ENCODE measurements at places on chromosomes 13 and 19.

GRCh38 chr13:110509971-110510786, 51.3 kb downstream of the RAB20 start:
- DNase-seq = no peak

DNA sequence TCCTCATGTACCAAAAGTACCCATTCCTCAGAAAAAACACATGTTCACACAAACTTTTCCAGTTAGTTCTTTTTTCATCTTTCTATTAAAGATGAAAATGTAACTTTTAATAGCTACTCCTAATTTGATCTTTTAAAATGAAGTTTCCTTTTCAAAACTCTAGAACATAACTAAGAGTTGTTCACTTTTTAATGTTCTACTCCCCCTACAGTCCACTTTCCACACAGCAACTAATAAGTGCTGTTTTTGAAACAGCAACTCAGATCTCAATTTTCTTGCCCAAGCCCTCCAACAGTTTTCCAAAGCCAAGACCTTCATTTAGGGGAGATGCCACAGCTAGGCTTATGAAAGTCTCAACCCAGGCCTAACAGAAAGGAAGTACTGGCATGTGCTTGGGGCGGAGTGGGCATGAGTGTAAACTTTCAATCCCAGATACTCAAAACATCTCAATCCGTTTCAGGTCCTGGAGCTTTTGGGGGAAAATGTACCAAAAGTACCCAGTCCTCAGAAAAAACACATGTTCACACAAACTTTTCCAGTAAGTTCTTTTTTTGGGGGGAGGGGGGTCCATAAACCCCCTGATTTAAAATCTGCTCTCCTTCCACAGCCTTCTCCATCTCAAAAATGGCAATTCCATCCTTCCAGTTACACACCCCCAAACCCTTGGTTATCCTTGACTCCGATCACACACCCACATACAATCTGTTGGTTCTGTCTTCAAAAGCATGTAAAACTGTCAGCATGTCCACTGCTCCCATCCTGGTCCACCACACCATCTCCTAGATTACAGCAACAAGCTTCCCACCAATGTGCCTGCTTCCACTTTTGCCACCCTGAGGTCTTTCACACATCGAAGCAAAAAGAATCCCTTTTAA, 2.0 kb downstream of the FBL start:
- peak; percentile 63 for DNase-seq

GRCh38 chr19:43406297-43406696, 8.4 kb upstream of the TEX101 start:
- DNase-seq = no peak

- DNase-seq = no peak
These were observed 467 bp upstream of the CLN5 start for GRCh38 chr13:76991432-76991795.

- DNase-seq = peak; percentile 58
These were observed 469 bp downstream of the COX6B2 start for GRCh38 chr19:55353803-55354697.

GRCh38 chr13:21333186-21333585, 125.9 kb downstream of the ZDHHC20 start:
- no peak for DNase-seq

- peak; percentile 15 for DNase-seq
These were observed 207.0 kb upstream of the ZNF507 start for GRCh38 chr19:32138416-32138815.

GRCh38 chr19:49851456-49852259, 699 bp downstream of the PTOV1 start:
- DNase-seq = no peak

DNA sequence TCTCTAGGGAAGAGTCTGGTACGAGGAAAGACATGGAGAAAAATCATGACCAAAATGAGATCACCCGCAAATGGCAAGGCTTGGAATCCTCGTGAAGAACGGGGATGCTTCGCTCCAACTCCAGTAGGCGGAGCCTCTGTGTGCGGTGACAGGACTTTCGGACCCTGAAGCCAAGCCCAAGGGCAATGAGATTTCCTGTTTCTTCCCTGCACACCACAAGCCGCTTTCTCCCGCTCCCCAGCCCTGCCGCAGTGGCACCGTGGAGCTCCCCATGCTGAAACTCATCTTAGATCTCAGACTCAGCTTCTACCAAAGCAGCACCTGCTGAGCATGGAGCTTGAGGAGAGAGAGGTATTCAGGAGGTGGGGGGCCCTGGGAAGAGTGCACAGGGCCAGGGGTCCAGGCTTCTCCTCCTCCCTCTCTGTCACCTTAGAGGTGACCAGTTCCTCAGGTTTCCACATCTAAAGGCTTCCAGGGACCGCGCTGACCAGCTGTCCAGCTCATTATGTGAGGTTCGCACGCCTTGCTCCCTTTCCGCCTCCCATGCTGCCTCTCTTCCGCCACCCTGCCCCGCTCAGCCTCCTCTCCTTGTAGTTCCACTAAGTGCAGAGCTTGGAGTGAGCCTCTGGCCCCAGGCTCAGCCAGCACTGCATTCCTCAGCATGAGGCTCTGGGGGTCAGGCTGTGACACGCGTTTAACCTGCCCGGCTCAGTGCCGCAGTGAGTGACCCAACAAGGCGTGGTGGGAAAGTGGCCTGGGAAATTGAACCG, 153.8 kb upstream of the SOX1 start:
- DNase-seq = no peak

DNA sequence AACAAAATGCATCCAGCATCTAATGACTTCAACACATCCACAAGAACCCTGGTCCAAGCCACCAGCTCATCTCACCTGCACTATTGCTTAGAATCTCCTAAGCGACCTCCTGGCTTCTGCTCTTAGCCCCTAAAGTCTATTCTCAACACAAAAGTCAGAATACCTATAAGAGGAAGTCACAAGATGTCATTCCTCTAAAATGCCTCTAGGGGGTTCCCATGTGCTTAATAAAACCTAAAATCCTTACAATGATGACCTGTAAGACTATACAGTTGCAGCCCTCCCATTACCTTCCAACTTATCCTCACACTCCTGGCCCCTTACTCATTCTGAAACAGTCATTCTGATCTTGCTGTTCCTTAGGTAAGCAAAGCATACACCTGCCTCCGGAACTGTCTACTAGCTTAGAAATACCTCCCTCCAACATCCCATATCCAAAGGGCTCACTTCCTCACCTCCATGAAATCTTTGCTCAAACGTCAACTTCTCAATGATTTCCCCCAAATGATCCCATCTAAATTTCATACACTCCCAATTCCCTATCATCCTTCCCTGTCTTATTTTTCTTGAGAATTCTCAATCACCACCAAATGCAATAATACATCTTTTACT, 10.0 kb downstream of the ATP7B start:
- DNase-seq = peak; percentile 63

DNA sequence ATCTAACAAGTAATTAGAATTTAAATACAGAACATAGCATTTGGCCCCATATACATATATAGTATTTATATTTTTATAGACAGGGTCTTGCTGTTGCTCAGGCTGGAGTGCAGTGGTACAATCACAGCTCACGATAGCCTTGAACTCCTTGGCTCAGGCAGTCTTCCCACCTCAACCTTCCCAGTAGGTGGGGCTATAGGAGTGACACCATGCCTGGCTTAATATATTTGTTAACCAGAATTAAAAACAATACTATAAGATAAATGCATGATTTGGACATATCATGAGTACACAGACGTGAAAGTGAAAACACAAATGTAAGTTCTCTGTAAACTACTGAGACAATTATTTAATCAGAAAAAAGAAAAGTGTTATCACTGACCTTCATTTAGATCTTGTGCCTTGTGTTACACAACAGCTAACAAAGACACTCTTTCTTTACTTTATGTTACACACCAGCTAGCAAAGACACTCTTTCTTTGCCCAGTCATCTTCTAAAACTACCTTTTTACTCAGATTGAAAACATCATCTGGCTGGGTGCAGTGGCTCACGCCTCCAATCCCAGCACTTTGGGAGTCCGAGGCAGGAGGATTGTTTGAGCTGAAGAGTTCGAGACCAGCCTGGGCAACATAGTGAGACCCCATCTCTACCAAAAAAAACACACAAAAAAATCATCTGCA, 22.6 kb downstream of the CARS2 start:
- peak; percentile 88 for DNase-seq

- peak; percentile 46 for DNase-seq
These were observed 12.8 kb upstream of the TMEM86B start for GRCh38 chr19:55241143-55241934.

DNA sequence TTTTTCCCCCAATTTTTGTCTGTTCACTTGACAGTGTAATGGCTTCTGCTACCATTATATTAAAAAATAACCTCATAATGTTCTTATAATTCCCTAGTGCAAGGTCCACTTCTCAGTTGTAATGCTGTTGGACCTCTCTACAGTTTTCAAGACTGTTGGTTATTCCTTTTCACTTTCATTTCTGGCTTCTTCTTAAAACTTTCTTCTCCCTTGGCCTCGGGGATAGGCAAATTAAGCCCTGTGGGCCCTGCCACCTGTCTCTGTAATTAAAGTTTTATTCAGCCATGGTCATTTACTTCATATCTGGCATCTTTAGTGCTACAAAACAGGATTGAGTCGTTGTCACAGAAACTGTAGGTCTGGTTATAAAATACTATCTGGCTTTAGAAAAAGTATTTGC, 313.5 kb downstream of the KLF12 start:
- DNase-seq = no peak

- peak; percentile 78 for DNase-seq
These were observed 43.7 kb upstream of the ADGRE5 start for GRCh38 chr19:14337510-14337909.

DNA sequence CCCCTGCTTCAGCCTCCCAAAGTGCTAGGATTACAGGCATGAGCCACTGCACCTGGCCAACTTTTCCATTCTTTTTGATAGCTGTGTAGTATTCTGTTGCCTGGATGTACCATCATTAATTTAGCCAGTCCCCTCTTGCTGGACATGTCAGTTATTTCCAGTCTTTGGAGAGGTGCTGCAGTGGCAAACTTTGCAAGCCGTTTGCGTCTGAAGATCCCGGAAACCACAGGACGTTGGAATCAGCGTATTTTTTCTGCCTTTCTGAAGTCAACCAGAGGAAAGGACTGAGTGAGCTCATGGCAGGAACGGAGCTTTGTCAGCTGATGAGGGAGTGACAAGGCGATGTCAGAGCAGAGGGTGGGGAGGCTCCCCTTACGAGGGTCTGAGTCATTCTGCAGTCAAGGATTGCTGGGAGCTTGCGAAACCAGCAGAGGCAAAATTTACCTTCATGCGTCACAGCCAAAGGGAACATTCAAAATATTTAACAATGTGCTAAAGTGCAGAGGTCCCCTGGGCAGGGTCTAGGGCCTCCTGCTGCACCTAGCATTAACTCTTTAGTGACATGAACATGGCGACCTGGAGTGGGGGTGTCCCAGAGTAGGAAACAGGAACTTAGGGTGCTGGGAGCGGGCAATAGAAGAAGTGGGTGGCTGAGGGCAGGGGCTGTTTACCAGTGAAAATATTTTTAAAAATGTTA, 5.6 kb downstream of the C5AR1 start:
- DNase-seq = peak; percentile 91

DNA sequence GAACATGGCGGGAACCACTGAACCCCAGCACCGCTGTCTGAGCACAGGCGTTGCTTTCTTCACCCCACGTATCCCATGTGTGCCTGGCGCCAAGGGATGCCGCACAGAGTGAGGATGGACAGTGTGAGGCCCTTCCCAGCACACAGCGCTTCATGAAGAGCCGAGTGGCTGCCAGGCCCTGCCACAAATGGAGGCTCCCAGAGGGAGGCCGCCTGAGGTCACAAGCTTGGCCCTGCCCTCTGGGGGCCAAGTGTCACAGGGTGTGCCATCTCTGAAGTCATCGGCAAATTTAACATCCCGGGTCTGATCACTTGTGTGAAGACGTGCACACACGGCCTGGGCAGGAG, 24.4 kb downstream of the MPND start:
- no peak for DNase-seq

GRCh38 chr13:109680930-109681329, 105.5 kb downstream of the IRS2 start:
- no peak for DNase-seq

DNA sequence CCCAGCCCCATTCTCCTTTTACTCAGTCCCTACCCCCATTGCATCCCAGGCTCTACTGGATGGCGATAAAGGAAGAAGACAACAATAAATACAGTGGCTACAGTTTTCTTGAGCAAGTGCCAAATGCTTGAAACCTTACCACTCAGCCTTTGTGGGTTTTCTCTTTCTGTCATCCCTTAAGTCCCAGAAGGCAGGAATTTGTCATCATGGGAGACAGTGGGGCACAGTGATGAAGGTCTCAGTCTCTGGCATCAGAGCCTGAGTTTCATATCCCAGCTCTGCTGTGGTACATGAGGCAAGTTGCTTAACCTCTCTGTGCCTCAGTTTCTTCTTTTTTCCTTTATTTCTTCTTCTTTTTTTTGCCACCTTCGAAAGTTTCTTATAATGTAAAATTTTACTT, 5.1 kb upstream of the COMP start:
- no peak for DNase-seq

DNA sequence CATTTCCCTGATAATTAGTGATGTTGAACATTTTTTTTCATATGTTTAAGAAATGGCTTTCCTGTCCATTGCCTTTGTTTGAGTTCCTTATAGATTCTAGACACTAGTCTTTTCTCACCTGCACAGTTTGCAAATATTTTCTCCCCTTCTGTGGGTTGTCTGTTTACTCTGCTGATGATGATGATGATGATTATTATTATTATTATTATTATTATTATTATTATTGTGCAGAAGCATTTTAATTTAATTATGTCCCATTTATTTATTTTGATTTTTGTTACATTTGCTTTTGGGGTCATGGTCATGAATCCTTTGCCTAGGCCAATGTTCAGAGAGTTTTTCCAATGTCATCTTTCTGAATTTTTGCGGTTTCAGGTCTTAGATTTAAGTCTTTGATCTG, 492.5 kb upstream of the TSHZ3 start:
- DNase-seq = no peak

- DNase-seq = peak; percentile 99
These were observed 286.5 kb downstream of the MYO16 start for GRCh38 chr13:108915634-108916512.

GRCh38 chr19:41525989-41526388, 50.0 kb upstream of the CEACAM21 start:
- no peak for DNase-seq

GRCh38 chr19:10045371-10045770, 32.1 kb downstream of the RDH8 start:
- DNase-seq = peak; percentile 40

DNA sequence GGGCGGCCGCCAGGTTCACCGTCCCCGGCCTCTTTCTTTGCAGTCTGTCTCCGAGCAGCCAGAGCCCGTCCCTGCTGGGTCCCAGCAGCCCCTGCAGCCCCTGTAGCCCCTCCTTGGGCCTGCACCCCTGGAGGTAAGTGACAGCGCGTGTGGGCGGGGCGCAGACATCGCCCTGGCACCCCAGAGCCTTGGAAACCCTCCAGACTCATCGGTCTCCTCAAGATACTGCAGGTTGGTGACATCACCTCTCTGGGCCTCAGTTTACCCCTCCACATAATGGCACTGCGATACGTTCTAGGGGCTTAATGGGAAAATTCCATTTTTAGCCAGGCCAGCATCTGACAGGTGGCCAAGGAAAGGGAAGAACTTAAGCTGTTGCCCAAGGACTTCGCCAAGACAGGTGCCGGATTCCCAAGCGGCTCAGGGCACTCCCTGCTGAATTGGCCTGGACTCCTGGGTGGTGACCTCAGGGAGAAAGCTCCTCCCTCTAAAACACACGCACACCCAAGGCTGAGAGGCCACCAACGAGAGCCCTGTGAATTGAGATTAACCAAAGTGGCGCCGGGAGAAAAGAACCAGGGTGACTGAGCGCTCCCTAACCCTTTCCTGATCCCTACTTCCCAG, 13.1 kb downstream of the MAST3 start:
- DNase-seq = no peak
